CD4-positive, CD25-positive, alpha-beta regulatory T cell (primary cell): ENCODE measurements at places on chromosomes 3 and 15. TPM values are rescaled to one million over a fixed set of nuclear protein-coding genes. Genes with fewer than 3 reads are reported as not detected.

GASK1A gene
- not detected for polyA plus RNA-seq

CAV3 gene
- not detected for polyA plus RNA-seq

PIK3R4 gene
- 18.1 TPM for polyA plus RNA-seq

GREM1 gene
- not detected for polyA plus RNA-seq

TNNC1 gene
- 1.1 TPM for polyA plus RNA-seq

UROC1 gene
- polyA plus RNA-seq: not detected

DNA sequence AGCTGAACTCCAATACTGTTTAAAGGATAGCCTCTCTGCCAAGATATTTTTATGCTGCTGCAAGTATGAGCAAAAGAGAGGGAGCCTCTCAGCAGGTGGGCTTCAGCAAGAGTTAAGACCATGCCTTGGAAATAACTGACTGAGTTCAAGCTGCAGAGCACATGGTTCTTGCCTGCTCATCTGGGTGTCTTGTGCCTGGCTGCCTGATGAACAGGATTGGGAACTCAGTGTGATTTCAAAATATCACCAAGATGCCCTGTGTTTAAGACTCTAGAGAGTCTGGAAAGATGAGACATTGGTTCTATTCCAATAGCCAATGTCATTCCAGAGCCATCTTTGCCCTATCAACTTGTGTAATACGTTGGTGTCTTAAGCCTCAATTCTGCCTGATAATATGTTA lies 147.5 kb upstream of the VEPH1 start:
- H3K27ac ChIP-seq: no peak overlapping the region
- no peak for DNase-seq
- H3K27me3 ChIP-seq: no peaks in the 10 kb centered on the region
- H3K36me3 ChIP-seq: no peaks in the 10 kb centered on the region

- H3K4me1 ChIP-seq: peaks cover 32% of the 10 kb centered on the region
- H3K27me3 ChIP-seq: no peaks in the 10 kb centered on the region
- peak overlapping the region; percentile 20 for H3K4me3 ChIP-seq
- DNase-seq: peak; percentile 88
- no peaks in the 10 kb centered on the region for H3K36me3 ChIP-seq
These were observed 967.8 kb upstream of the CFAP20DC start for GRCh38 chr3:60017631-60018030.

DNA sequence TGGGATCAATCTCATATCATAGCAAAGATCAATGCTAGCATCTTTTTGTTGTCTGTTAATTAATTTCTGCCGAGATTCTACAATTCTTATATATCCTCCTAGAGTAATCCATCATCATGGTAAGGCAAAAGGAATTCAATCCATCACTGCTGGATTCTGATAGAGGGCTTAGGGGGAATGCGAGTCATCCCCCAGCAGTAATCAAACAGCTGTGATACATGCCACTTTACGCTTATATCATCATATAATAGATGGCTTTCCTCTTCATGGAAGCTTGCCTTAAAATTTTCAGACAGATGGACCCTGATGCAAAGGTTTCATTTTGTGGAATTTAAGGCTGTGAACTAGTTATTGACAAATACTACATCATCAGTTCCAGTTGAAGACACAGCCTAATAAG lies 645.9 kb downstream of the CADM2 start:
- DNase-seq: no peak
- no peak overlapping the region for H3K4me3 ChIP-seq
- H3K36me3 ChIP-seq: no peaks in the 10 kb centered on the region
- H3K4me1 ChIP-seq: no peaks in the 10 kb centered on the region

DNA sequence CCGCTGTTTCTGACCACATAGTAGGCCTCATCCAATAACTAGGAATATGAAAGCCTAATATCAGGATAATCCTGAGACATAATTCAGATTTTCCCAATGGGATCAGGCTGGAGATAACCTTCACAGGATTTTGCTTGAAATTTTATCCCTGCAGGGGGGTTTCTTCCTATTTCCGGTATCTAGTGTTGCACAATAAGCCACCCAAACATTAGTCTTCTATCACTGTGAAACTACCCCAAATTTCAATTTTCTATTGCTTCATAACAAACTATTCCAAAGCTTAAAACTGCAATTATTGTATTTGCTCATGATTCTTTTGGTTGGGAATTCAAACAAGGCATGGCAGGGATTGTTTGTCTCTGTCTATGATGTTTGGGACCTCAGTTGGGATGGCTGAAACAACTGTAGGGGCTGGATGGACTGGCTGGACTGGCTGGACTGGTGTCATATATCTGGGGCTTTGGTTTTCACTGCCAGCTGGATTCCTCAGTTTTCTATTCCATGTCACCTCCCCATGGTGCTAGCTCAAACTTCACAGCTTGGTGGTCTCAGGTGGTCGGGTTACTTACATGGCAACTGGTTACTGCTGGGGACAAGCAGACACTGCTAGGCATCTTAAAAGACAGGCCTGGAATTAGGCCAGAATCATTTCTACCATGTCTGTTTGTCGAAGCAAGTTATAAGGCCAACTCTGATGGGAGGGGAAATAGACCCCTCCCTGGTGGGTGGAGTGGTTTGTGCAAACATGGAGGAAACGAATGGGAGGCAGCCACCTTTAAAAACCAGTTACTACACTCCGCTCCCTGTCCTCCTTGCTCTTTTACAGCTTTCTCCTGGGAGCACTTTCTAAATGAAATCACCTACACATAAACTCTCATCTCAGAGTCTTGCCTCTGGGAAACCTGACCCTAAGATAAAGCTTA lies 88.2 kb upstream of the STT3B start:
- H3K36me3 ChIP-seq: no peaks in the 10 kb centered on the region
- DNase-seq: no peak
- no peaks in the 10 kb centered on the region for H3K27me3 ChIP-seq
- no peak overlapping the region for H3K27ac ChIP-seq
- no peak overlapping the region for H3K4me3 ChIP-seq

GRCh38 chr3:176939022-176939817 lies 258.1 kb downstream of the TBL1XR1 start:
- no peak overlapping the region for H3K27ac ChIP-seq
- no peaks in the 10 kb centered on the region for H3K4me1 ChIP-seq
- peak; percentile 14 for DNase-seq
- peaks cover 4% of the 10 kb centered on the region for H3K27me3 ChIP-seq

- DNase-seq: no peak
- H3K4me3 ChIP-seq: no peak overlapping the region
- no peaks in the 10 kb centered on the region for H3K36me3 ChIP-seq
- no peaks in the 10 kb centered on the region for H3K27me3 ChIP-seq
These were observed 112.5 kb upstream of the RAD18 start for GRCh38 chr3:9075762-9076161.

DNA sequence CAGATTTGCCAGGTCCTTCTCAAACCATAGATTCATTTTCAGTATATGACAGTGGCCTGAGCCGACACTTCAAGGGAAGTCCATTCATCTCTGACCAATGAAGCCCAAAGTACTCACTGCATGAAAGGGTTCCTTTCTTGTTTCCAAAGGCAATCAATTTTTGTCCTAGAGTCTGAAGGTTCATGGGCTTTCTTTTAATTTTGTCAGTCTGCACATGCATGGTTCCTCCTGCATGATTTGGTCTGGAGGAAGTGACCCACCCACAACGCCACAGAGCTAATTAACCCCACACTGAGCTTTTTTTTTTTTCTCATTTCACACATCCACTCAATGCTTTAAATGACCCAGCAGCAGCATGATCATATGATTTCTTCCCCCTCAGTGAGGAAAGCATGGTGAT lies 216.4 kb downstream of the TIGIT start:
- H3K27me3 ChIP-seq: no peaks in the 10 kb centered on the region
- H3K4me3 ChIP-seq: no peak overlapping the region
- H3K27ac ChIP-seq: no peak overlapping the region
- DNase-seq: no peak
- H3K36me3 ChIP-seq: no peaks in the 10 kb centered on the region
- no peaks in the 10 kb centered on the region for H3K4me1 ChIP-seq

DNA sequence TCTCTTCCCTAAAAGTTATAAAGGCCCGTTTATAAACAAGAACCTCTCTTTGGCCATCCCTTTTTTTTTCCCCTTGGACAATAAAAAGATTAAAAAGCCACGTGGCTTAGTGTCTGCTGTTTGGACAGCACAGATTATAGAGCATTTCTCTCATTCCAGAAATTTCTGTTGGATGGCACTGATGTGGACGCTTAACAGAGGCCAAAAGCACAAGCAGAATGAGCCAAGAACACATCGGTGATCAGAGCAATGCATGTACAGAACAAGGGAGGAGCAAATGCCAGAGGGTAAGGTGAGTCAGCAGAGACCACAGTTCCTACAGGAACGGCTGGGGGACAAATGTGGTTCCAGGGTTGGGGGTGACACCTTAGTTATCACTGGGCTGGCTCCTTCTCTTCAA lies 30.3 kb upstream of the CTNNB1 start:
- no peaks in the 10 kb centered on the region for H3K4me1 ChIP-seq
- H3K27me3 ChIP-seq: peaks cover 6% of the 10 kb centered on the region
- DNase-seq: no peak
- H3K27ac ChIP-seq: no peak overlapping the region

- no peaks in the 10 kb centered on the region for H3K27me3 ChIP-seq
- no peaks in the 10 kb centered on the region for H3K36me3 ChIP-seq
- H3K4me3 ChIP-seq: no peak overlapping the region
- no peak overlapping the region for H3K27ac ChIP-seq
- DNase-seq: no peak
- no peaks in the 10 kb centered on the region for H3K4me1 ChIP-seq
These were observed 530.0 kb downstream of the MECOM start for GRCh38 chr3:169133178-169134161.

DNA sequence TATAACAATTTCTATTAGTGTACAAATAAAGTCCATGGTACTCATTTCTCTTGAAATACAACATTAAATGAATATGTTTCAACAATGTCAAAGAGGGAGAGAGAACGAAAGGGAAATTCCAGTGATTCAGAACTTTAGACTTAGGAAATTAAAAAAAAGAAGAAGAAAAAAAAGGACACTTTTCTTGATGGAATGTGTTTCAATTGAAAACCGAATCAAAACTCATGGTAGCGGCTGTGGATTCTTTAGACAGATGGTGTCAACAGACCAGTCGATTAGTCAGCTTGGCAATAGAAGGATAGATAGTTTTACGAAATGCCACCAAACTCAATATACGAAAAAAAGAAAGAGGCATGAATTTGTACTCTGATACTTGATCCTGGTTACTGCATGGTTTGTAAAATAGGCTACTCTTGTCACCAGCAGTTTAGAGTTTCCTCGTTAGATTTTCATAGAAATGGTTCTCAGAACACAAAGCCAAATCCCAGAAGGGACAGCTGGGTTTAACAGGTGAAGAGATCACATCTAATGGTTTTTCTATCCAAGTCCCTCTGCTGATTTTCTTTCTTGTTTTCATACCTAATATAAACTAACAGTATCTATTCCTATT lies 793.5 kb downstream of the ROBO1 start:
- no peak overlapping the region for H3K4me3 ChIP-seq
- H3K4me1 ChIP-seq: no peaks in the 10 kb centered on the region
- no peak for DNase-seq
- no peaks in the 10 kb centered on the region for H3K36me3 ChIP-seq
- H3K27ac ChIP-seq: no peak overlapping the region

- no peak overlapping the region for H3K27ac ChIP-seq
- no peaks in the 10 kb centered on the region for H3K36me3 ChIP-seq
- no peak for DNase-seq
- no peaks in the 10 kb centered on the region for H3K27me3 ChIP-seq
These were observed 641.5 kb downstream of the PLOD2 start for GRCh38 chr3:145519398-145520047.

DNA sequence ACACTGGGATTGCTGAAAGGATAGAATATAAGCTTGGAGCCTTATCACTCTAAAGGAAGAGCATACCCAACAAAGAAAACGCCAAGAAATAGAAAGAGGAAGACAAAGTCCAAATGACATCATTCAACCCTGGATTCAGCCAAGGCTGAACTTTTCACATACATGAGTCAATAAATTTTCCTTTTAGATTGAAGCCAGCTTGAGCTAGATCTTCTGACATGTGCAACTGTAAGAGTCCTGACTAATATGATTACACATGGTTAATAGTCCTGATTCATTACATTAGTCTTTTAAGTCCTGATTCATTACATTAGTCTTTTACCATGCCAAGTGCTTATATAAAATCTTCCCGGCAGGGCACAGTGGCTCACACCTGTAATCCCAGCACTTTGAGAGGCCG lies 13.6 kb upstream of the DENND6A start:
- H3K4me3 ChIP-seq: no peak overlapping the region
- no peaks in the 10 kb centered on the region for H3K4me1 ChIP-seq
- no peaks in the 10 kb centered on the region for H3K36me3 ChIP-seq

GRCh38 chr15:71387810-71388209 lies 272.5 kb downstream of the THSD4 start:
- no peak for DNase-seq
- H3K4me1 ChIP-seq: no peaks in the 10 kb centered on the region
- H3K36me3 ChIP-seq: no peaks in the 10 kb centered on the region
- no peak overlapping the region for H3K27ac ChIP-seq

DNA sequence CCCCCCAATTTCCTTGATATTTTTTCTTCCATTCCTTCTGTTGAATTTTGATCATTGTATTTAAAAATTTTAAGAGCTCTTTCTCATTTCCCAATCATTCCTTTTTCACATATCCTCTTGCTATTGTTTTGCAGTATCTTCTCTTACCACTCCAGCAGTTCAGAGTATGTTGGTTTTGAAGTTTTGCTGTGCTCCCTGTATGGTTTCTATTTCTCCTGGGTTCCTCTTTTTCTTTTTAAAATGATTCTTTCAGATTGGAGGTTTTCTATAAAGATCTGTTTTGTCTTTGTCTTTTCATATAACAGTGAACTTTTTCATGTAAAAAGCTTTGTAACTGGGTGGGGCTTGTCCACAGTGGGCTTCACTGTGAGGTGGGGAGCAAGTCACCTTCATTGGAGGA lies 12.8 kb downstream of the USP3 start:
- no peak for DNase-seq
- peaks cover 68% of the 10 kb centered on the region for H3K4me1 ChIP-seq
- no peaks in the 10 kb centered on the region for H3K27me3 ChIP-seq
- peak overlapping the region; percentile 49 for H3K4me3 ChIP-seq
- no peaks in the 10 kb centered on the region for H3K36me3 ChIP-seq
- H3K27ac ChIP-seq: peak overlapping the region; percentile 34

DNA sequence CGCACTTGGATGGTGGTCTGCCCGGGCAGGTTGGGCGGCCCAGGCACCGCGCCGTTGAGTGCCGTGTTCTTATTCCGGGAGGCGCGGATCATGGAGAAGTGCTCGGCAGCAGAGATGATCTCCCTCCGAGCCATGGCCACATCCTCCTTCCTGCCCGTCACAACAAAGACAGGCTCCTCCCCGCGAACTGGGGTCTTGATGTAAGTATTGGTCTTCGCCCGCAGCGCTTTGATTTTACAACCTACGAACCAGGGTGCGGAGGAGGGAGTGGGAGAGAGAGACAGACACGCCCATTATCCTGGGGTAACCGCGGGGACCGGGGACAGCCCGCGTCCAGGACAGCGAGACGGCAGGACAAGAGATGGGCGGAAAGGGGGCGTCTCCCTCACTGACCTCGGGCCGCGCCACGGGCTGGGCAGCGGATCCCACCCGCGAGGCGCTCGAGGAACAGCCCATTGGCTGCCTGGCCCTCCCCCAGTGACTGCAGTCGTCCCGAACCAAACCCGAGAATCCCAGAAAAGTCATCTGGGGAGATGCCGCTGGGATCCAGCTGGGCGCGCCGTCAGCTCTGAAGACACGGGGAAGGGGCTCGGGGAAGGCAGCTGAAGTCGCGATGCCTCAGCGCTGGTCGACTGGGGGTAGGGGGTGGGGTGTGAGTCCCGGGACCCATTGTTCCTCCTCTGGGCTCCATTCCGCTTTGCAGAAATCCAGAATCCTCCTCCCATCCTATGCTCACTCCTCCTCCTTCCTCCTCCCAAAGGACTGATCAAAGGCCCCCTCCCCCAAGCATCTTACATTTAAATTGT lies 1.2 kb downstream of the MEX3B start:
- peaks cover 26% of the 10 kb centered on the region for H3K4me1 ChIP-seq
- no peaks in the 10 kb centered on the region for H3K36me3 ChIP-seq
- no peak overlapping the region for H3K27ac ChIP-seq
- H3K4me3 ChIP-seq: no peak overlapping the region
